ENCODE measurements at places on chromosomes 7 and 10. TPM values are rescaled to one million over a fixed set of nuclear protein-coding genes. Genes with fewer than 3 reads are reported as not detected.
A peak's percentile ranks its signal among the peaks of the same experiment; 100 is the strongest.

- no peak for DNase-seq
These were observed 183.0 kb downstream of the DNAJB6 start for GRCh38 chr7:157519798-157520244.

The FLNC gene
- total RNA-seq = 23.1 TPM

The RELN gene
- 0.02 TPM for total RNA-seq

DNA sequence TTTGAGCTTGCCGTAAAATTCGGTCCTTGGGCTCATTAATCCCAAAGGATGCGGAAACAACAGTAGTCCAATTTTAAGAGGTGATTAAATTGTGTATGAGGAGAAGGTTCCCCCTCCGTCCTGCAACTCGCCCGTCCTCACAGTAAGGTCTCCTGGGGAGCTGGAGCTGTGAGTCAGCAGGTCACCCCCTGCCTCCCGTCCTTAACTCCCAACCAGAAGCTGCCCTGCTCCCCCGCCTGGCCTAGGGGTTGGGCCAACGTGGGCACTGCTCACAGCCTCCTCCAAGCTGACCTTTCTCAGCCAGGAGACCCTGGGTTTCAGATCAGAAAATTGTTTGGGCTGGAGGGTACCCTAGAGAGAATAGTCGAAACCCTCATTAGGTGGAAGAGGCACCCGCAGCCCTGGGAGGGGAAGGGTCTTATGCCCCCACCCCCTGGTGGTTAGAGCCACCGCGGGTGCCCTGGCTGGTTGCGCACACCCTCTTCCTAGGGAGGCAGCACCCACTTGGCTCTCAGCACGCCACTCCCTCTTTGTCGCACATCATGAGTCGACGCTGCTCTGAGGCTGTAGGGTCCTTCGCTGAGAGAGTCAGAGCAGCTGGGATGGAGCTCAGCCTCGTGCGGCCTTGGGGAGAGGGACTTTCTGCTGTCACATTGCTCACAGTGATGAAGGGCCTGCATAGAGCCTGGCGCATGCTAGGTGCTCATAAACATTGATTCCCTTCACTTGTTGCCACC lies 131.2 kb downstream of the TACC2 start:
- peak; percentile 43 for DNase-seq

- DNase-seq = no peak
These were observed 124.6 kb upstream of the LANCL2 start for GRCh38 chr7:55240418-55241142.

The NEUROG3 gene
- total RNA-seq = not detected

GRCh38 chr10:84348860-84349259 lies 20.5 kb downstream of the CCSER2 start:
- DNase-seq = peak; percentile 62

The ENO4 gene
- 0.22 TPM for total RNA-seq

- no peak for DNase-seq
These were observed 176.6 kb downstream of the SEMA3E start for GRCh38 chr7:83472376-83472775.

DNA sequence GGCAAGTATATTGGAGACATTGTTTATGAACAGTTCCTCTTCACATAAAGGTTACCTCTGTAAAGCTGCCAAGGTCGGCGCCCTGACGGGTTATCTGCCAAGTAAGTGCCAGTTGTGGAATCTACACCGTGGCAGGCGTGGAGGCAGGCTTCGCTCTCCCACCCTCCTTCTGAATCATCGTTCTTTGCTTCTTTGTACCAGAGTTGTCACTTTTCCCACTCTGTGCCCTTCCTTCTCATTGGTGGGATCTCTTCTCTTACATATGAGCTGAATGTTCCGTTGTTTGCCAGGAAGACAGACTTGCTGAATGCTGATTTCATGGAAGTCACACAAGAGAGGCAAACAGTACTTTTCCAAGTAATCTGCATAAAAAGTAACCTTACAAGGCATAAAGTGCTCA lies 40.6 kb upstream of the PTPRZ1 start:
- peak; percentile 14 for DNase-seq

The AKR1E2 gene
- not detected for total RNA-seq

DNA sequence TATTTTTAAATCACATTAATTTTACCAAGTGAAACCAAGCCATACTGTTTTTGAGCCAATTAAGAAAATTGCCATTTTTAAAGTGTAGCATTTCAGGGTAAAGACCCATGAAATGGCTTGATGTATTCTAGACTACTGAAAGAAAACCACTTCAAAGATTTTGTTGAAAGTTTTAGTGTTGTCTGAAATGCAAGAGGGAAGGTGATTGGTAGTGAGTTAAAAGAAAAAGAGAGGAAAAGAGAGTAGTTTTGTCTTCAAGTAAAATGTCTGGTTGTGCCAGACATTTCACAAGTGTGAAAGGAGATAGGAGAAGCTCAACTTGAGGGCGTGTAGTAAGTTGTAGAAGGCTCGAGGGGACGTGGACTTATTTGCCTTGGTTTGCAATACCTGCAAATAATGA lies 41.6 kb downstream of the CALML5 start:
- no peak for DNase-seq

The GPER1 gene
- total RNA-seq = 7.3 TPM

DNA sequence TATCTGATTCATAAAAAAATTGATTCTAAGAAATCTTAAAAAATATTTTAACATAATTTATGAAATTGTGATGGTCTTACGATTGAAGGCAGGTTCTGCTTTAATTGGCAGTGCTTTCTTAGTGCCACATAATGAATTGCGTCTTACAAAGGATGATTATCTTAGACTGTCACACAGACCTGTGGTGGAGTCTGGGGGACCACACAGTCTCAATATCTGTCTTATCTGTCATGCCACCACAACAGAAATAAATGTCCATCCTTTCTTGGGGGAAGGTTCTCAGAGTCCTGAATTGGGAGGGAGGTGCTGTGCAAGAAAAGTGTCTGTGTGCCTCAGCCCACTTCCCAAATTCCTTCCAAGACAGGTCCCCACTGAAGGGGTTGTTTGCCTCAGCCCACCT lies 34.0 kb downstream of the ZDHHC6 start:
- no peak for DNase-seq

GRCh38 chr10:116465546-116465945 lies 37.9 kb downstream of the PNLIPRP3 start:
- DNase-seq = peak; percentile 10

The MRPL43 gene
- total RNA-seq = 92.5 TPM

GRCh38 chr10:77328272-77328816 lies 309.3 kb downstream of the KCNMA1 start:
- DNase-seq = no peak

The GNAT3 gene
- not detected for total RNA-seq

- DNase-seq = no peak
These were observed 296.7 kb upstream of the AKR1E2 start for GRCh38 chr10:4529266-4529665.

DNA sequence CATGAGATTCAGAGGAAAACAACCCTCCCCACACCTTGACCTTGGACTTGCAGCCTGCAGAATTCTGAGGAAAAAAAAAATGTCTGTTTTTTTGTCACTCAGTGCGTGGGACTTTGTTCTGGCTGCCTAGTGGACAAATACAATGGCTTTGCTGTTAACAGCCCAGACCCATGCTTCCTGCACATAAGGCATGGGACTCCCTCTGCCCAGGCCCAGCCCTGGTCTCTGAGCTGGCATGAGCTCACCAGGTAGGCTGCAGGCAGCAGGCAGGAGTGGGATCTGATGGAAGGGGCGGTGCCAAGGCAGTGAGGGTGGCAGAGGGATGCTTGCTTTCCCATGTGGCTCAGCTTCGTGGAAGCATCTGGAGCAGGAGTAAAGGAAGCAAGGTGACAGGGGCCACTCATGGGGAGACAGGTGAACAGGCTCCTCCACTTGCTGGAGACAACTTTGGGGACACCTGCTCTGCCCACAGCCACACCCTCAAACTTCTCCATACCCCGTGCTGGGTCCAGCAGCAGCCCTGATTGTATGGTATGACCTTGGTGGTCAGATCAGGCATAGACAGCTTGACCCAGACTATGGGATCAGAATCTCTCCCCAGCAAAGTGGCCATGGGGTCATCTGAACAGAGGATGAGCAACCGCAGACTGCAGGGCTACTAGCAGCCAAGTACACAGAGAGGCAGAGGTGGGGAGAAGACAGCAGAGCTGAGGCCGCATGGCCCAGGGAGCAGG lies 27.0 kb downstream of the ANXA8 start:
- DNase-seq = no peak

The NPY gene
- total RNA-seq = not detected

DNA sequence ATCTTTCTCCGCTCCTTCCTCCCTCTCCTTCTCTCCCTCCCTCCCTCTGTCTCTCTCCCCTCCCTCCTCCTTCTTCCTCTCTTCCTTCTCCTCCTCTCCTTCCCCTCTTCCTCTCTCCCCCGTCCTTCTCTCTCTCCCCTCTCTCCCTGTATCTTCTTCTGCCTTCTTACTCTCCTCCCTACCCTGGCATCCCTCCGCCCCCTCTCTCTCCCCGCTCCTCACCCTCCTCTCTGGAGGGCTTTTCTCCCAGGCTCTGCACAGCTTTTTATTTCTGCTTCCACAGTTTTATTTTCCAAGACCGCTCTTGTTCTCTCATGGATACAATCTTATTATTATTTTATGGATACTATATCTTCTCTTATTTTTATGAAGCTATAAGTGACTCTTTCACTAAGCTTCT lies 32.6 kb downstream of the AP5Z1 start:
- DNase-seq = no peak

- no peak for DNase-seq
These were observed at the start of gene TRIM8 for GRCh38 chr10:102644066-102644645. Gene TRIM8 (plus strand): TSS chr10:102644479. CDS start chr10:102644618, 139 bp downstream.

DNA sequence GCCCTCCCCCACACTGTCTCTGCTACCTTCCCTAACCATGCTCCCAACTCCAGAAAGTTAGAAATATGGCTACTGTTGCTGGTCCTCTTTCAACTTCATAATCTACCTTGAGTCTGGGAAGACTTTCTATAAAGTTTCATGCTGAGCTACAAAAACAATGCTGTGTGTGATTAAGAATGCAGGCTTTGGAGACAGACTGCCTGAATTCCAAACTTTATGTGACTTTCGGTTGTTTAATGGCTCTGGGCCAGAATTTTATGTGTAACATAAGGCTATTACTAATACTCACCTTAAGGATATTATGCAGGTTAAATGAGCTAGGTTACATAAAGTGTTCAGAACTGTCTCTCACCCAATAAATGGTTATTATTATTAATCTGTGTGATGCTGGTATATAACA lies 19.1 kb downstream of the BET1 start:
- DNase-seq = no peak

Data from A172 (cell line).